ENCODE measurements at places on chromosomes 13 and 19. TPM values are rescaled to one million over a fixed set of nuclear protein-coding genes. Genes with fewer than 3 reads are reported as not detected.

ATXN8OS gene
- total RNA-seq: not detected

IGFL2 gene
- not detected for total RNA-seq

UBE2L5 gene
- total RNA-seq: not detected

PSENEN gene
- 77.7 TPM for total RNA-seq

TEX101 gene
- not detected for total RNA-seq

KISS1R gene
- total RNA-seq: 3.3 TPM

KLK10 gene
- total RNA-seq: 1.3 TPM
